A172 (cell line): ENCODE measurements at places on chromosomes 13 and 19. TPM values are rescaled to one million over a fixed set of nuclear protein-coding genes. Genes with fewer than 3 reads are reported as not detected.

KDM4B gene
- 13.4 and 16.4 TPM in 2 replicates for total RNA-seq

DNA sequence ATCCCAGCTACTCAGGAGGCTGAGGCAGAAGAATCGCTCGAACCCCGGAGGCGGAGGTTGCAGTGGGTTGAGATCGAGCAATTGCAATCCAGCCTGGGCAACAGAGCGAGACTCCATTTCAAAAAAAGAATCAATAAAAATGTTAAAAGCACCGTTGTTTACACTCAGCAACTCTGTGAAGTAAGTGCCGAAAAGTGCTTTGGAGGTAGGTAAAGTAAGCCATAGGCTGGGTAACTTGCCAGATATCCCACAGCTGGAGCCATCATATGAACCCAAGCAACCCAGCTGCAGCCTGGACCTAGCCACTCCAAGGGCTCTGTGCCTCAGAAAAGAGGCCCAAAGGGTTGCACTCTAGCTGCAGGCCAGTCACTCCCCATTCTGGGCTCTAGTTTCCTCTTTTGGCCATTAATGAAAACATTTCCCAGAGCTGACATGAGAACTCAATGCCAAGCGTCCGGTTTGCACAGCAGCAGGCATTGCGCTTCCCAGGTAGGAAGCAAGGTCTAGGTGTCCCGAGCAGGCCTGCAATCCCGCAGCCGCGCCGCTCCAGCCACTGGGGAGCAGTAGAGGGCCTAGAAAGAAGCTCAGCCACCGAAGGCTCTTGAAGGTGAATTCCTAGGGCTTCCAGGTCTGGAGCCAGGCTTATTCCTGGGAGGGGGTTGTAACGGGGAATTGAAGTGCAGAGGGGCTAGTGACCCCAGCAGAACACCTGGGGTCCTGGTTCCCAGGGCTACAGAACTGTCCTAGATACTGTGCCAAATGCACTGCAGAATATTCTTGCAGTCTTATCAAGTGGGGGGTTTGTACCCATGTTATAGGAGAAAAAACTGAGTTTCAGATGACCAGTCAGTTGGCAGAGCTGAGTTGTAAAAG is 4.1 kb upstream of the CD79A start:
- DNase-seq = peak; percentile 70

- no peak for DNase-seq
Observed at GRCh38 chr13:57302604-57303003, 135.6 kb downstream of the PRR20E start.

DNA sequence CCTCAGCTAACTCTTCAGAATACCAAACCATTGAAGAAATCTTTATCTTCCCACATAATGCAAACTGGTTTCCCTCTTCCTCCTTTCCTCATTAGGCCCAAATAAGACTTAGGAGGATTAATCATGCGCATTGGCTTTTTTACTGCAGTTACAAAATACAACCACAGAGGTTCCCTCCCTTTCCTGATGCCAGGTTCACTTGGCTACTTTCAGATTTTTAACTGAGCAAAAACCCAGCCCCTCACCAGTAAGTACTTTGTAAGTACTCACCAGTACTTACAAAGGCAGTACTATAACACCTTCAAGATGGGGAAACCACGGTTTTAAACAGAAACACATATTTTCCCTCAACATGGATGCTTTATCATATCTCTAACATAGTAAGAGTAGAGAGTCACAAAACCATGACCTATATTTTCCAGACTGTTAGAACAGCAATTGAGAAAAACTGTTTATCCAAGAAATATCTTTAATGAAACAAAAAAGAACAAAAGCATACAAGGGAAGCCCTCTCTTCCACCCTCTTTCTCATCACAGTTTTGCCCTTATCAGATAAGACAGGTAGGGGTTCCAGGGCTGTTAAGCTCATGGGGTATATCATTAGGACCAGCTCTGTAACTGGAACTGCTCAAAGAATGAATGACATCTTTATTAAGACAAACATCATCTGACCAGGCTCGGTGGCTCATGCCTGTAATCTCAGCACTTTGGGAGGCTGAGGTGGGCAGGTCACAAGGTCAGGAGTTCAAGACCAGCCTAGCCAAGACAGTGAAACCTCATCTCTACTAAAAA is 12.7 kb downstream of the FOXO1 start:
- no peak for DNase-seq
